PC-9 (cell line): ENCODE measurements at places on chromosomes 3 and 15. TPM values are rescaled to one million over a fixed set of nuclear protein-coding genes. Genes with fewer than 3 reads are reported as not detected.

The NDUFB5 gene
- total RNA-seq: 121 and 128 TPM in 2 replicates

The B3GALNT1 gene
- 8.8 and 17.3 TPM in 2 replicates for total RNA-seq

The KCNH8 gene
- total RNA-seq: 0.58 and 0.63 TPM in 2 replicates

The FRMD5 gene
- 5.5 and 6.5 TPM in 2 replicates for total RNA-seq

The TTLL13 gene
- total RNA-seq: 0.93 and 0.96 TPM in 2 replicates

The ATXN7 gene
- 27.7 and 28.8 TPM in 2 replicates for total RNA-seq

The CP gene
- 0.28 TPM in 1 of 2 replicates, not detected in the other for total RNA-seq

The TMEM266 gene
- 0.38 and 0.41 TPM in 2 replicates for total RNA-seq
